ENCODE measurements at places on chromosomes 3 and 15.

GRCh38 chr15:88509321-88509720 is 37.2 kb downstream of the DET1 start:
- no peak for DNase-seq

DNA sequence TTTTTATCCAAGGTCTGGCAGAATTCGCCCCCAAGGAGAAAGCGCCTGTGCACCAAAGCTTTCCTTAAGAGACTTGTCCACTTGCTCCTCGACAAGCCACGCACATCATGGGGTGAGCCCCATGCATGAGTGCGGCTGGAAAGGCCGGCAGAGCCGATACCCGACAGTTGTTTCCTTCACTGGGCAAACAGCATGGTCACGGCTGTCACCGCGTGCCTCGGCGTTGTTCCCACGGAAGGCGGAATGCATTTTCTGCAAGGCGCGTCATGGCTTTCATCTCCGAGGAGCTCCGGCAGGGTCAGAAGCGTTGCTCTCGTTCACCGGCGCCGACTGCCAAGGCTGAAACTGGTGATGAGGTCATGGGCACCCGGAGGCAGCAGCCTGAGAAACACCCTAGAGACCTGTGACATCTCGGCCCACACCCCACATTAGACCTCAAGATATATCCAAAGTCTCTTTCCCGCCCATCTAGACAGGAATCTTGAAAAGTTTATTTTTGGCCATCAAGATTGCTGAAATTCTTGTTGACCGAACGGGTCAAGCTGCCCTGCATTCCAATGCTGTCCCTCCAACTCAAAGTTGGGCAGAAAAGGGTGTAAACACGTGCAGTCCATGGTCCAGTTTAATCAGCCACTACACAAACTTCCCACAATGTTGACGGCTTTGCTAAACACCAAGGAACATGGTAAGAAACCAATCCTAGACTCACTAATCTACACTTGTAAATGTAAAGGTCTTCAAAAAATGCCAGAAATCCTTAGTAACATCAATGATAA is 604 bp upstream of the TJP1 start:
- peak; percentile 54 for DNase-seq

DNA sequence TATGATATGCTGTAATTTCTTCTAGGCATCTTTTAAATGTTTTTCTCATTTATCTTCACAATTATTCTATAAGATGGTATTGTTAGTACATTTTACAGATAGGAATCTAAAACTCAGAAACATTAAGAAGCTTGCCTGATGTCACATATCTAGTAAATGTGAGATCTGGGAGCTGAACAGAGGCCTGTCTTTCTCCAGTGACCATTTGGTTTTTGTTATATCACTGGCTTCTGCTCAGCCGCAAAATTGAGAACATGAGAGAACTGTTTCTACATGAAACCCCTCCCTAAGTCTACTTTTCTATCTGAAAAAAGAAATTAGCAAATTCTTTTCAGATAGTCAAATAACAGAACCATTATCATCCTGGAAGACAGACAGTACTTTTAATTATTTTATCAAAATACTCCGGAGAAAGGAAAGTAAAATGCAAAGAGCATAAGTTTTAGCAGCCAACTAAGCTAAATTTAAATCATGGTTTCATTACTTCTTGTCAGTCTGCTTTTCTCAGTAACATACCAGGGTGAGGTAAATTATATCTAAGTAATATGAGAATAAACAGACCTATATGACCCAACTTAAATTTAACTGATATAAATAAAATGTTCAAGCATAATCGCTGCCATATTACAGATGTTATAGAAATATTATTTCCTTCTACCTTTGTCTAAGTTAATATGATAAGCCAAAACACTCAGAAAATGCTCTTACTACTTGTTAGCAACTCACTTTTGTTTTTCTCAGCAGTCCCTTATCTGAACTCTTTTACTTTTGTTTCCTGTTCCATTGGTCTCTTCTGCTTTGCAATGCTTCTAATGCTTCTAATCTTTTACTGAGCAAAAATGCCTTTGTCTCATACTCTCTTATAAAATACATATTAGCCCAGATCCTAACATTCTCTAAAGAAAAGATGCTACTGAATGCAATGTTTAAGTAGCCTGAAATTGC is 68.0 kb upstream of the MBNL1 start:
- no peak for DNase-seq

- DNase-seq, result no peak
Measured at GRCh38 chr3:169493521-169494141, 169.9 kb downstream of the MECOM start.

DNA sequence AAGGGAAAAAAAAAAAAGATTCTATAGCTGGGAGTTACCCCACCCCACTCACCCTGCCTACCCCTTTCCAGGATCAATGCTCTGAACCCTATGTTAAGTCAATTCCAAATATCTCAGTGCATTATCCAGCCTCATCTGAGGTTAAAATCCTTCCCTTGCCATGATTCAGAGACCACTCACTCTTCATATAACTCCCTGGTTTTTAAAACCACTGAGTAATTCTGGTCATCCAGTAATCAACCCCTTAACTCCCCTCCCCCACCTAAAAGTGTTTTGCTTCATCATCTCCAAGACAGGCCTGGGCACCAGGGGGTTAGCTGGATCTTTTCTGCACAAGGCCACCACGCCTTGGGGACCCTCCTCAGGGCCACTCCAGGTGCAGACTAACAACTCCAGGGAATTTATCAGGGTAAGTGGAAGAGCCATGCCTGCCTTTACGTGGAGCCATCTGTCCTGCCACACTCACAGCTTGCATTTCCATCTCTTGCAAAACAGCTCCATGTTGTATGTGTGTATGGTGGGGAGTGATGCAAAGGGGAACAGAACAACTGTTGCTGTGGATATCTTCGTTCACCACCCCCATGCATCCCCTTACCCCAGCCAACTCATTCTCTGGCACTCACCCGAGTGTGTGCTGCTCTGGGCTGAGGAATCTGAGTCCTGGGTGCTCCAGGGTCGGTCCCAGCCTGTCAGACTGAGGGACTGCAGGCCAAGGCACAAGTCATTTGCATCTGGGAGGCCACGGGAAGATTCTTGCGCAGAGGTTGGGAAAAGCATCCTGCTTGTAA is 30.7 kb upstream of the RPS17 start:
- no peak for DNase-seq

DNA sequence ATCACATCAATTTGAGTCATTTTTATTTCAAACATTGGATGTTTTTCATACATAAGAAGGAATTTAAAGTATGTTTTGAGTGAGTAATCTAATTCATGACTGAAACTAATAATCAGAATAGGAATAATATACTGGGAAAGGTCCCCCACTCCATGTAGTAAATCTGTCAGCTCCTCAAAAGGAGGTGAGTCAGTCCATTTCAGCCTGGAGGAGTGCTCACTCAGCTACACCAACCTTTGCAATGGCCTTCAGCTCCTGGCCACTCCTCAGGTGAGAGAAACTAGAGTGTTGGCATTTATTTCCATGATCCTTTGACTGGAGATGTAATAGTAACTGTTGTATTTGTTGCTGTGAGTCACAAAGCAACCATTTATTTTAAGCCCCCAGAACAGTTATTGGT is 744.9 kb upstream of the ARRDC4 start:
- DNase-seq, result no peak

DNA sequence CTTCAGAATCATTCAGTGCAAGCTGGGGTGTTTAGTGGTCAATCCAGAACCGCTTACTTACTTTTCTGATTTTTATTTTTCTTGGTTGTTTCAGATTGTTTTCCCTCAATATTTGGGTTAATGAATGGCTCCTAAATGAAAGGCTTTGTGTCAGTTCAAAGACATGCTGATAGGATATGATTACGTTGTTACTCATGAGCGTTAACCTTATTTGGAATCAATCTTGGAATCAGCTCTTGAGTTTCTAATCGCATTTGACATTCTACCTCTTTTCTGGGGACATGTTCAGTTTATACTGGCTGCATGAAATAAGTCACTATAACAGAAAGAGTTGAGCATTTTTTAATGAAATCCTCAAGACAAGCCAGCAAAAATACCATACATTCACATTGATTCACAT is 50.2 kb downstream of the ATP11B start:
- no peak for DNase-seq

GRCh38 chr3:110519071-110519470 is 552.5 kb upstream of the NECTIN3 start:
- DNase-seq, result no peak

GRCh38 chr3:13379201-13379830 is 40.8 kb downstream of the NUP210 start:
- DNase-seq, result no peak

- DNase-seq, result peak; percentile 36
Measured at GRCh38 chr3:3196148-3196861, 16.8 kb upstream of the CRBN start.

GRCh38 chr3:24004171-24004938 is 59.3 kb downstream of the NR1D2 start:
- DNase-seq, result no peak

DNA sequence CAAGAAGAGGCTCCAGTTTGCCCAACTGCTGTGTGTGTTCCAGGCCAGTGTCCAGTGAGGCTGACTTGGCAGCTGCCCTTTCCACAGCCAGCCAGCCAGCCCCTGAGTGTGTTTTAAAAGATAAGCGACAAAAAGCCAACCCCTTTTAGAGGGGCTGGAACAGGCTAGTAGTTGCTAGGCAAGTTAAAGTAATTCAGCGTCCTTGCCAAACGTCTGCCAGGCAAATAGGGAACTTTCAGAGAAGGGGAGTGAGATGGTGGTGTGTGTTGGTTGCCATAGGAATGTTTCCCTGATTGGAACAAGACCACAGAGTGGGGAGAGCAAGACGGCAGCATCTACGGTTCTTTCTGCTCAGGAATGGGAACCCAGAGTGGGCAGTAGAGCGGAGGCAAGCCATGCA is 86.3 kb downstream of the TMEM108 start:
- no peak for DNase-seq
